ENCODE measurements at places on chromosomes 5 and 9.

DNA sequence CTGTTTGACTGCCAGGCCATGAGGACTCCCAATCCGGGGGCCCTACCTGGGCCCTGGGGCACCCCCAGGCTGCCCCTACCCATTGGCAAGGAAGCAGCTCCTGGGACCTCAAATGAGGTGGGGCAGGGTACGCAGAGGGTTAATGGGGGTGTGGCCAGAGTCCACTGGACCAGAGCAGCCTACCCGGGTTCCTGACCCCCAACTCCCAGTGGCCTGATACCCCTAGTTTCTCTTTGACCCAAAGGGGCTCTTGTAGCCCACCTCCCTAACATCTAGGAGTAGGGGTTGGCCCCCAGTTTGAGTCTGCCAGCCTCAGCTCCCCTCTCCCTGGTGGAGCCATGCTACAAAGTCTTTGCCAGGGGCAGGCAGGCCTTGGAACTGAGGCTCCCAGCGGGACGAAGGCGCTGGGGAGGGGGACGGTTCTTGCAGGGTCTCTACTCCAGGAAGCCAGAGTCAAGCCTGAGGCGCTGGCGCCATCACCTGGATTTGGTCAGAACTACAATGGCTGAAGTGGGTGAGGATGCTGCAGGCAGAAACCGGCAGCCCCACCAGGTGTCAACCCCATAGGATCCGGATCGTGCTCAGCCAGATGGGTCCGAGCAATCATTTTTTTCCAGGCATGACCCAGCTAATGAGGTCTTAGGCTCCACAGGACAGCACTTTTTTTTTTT is 8.4 kb upstream of the CERCAM start:
- DNase-seq, result no peak

DNA sequence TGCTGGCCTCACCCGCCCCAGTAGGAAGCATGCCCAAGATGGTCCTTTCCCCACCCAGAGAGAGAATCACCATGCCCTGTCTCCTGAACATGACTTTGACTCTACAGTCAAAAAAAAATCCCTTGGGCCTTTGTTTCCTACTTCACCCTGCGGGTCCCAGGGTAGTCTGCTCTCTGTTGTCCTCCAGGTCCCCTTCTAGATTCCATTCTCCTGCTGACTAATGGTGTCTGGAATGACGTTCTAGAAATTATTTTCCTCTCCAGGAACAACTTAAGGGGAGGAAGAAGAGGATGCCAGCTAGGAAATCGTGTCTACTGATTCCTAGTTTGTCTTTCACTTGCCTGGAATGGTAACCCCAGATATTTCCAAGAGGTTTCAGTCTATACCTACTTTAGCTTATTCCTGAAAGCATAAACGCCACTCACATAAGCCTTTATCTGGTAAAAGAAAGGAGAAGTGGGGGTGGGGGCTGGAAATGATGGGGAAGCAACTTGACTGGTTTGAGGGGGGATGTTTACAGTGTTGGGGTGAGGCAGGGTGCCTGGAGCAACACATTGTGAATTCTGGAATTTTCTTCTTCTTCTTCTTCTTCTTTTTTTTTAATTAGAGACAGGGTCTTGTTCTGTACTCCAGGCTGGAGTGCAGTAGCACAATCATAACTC is 93.9 kb downstream of the SNX18 start:
- DNase-seq, result no peak

GRCh38 chr9:2889023-2889422 is 45.1 kb upstream of the PUM3 start:
- no peak for DNase-seq

DNA sequence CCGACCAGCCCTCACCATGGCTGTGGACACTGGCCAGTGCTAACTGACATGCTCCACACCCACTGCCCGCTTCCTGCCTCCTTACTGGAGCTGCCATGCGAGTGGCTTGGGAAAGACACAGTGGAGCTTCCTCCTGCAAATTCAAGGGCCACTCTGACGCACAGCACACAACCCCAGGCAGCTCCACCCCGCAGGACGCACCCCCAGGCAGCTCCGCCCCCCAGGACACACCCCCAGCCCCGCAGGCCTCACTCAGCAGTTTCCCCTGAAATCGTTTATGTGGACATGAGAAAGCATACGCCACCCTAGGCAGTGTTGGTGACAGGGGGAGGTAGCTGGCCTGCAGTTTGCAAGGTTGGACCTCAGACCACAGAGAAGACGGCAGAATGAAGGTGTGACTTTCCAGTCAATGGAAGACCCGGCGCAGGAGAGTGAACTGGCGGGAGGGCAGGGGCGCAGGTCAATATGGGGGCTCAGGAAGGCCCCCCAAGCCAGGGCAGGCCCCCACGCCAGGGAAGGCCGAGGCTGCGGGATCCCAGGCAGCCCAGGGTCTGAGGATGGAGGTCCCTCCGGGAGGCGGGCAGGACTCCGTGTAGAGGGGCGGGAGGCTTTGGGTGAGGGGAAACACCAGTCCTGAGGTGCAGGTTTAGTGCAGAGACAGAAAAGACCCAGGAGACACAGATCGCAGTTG is 21.6 kb downstream of the LPCAT1 start:
- no peak for DNase-seq

- DNase-seq, result no peak
Measured at GRCh38 chr5:67773411-67774266, 441.9 kb upstream of the PIK3R1 start.

DNA sequence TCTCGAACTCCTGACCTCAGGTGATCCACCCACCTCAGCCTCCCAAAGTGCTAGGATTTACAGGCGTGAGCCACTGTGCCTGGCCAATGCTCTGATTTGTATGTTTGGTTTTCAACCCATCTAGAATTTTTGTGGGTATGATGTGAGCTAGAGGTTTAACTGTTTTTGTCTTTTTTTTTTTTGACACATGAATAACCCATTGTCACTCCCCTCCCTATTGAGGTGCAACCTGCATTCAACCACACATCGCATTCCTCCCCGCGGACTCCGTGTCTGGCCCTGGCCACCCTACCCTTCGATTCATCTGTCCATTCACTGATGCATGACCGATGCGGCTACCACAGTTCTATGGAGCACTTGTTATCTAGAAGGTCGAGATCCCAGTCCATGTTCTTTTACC is 9.5 kb upstream of the FAM163B start:
- no peak for DNase-seq

- DNase-seq, result no peak
Measured at GRCh38 chr9:121598167-121598964, 53.1 kb upstream of the DAB2IP start.

DNA sequence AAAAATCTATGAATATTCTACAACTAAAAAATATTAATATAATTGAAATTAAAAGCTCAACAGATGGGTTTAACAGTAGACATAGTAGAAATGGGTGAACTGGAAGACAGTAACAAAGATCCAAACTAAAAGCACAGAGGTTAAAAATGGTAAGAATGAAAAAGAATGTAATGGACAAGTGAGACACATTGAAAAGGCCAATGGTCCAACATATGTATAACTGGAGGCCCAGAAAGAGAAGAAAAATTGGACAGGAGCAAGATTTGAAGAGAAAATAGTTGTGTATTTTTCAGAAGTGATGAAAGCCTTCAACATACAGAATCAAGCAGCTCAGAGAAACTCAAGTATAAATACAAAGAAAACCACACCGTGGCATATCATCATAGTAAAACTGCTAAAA is 58.6 kb downstream of the PCDHGC5 start:
- no peak for DNase-seq

DNA sequence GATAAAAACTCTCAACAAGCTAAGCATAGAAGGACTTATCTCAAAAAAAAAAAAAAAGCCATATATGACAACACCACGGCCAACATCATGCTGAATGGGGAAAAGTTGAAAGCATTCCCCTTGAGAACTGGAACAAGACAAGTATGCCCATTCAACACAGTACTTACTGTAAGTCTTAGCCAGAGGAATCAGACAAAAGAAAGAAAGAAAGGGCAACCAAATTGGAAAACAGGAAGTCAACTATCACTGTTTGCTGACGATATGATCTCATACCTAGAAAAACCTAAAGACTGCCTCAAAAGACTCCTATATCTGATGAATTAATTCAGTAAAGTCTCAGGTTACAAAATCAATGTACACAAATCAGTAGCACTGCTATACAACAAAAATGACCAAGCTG is 24.6 kb upstream of the PTGER4 start:
- DNase-seq, result no peak
